ENCODE measurements at places on chromosomes 4 and X. TPM values are rescaled to one million over a fixed set of nuclear protein-coding genes. Genes with fewer than 3 reads are reported as not detected.

GRCh38 chr4:7156328-7156727 is 36.0 kb upstream of the SORCS2 start:
- no peaks in the 10 kb centered on the region for H3K36me3 ChIP-seq
- DNase-seq, result peak; percentile 60
- peaks cover 24% of the 10 kb centered on the region for H3K4me1 ChIP-seq
- no peak overlapping the region for H3K4me3 ChIP-seq
- H3K27me3 ChIP-seq, result peaks cover 3% of the 10 kb centered on the region

- no peaks in the 10 kb centered on the region for H3K36me3 ChIP-seq
- H3K27me3 ChIP-seq, result no peaks in the 10 kb centered on the region
- no peak overlapping the region for H3K4me3 ChIP-seq
- peaks cover 4% of the 10 kb centered on the region for H3K4me1 ChIP-seq
- no peak overlapping the region for H3K27ac ChIP-seq
Observed at GRCh38 chr4:7750972-7751371, 188.7 kb downstream of the AFAP1 start.

Gene RPGR
- 43.0 TPM for total RNA-seq

Gene RBM3
- 180 TPM for total RNA-seq

Gene SLIT2
- total RNA-seq, result 2.5 TPM
